Hepatocyte (in vitro differentiated cells): ENCODE measurements at places on chromosomes 1 and 21.

- no peak for DNase-seq
Observed at GRCh38 chr1:62228136-62228882, 33.7 kb downstream of the L1TD1 start.

DNA sequence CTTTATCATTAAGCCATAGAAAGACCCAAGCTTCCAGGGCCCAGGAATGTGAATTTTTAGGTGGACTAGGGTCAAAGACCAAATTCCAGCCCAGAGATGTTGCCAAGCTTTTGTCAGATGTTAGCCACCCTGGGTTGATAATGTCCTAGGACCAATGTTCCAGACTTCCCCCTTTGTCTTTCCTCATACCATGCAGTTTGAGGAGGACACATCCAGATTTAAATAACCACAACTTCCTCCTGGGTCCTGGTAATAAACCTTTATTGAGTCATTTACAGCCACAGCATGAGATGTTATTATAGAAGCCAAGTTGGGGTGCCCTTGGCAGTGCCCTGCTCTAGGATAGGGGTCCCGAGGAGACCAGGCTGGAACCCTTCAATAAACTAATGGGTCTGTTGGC, 5.9 kb downstream of the TNR start:
- DNase-seq, result no peak

- no peak for DNase-seq
Observed at GRCh38 chr21:25425156-25425555, 182.1 kb downstream of the MRPL39 start.

GRCh38 chr1:227949954-227950734, 2.4 kb upstream of the WNT9A start:
- no peak for DNase-seq

DNA sequence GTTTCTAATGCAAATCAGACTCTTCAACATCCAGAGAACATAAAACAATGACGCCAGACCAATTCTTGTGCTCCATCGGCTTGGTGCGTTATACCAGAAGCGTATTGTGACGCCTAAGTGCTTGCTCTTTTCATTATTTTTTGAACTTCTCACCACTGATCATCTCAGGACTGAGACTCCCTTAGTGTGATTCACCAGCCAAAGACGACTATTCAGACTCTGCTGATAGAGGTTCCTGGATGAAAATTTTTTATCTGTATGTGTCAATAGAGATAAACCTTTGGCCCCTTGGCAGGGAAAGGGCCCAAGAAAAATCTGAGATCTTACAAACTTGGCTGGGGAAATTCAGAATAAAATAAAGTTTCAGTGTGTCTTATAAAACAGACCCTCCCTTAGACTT, 856 bp upstream of the GREM2 start:
- DNase-seq, result no peak

DNA sequence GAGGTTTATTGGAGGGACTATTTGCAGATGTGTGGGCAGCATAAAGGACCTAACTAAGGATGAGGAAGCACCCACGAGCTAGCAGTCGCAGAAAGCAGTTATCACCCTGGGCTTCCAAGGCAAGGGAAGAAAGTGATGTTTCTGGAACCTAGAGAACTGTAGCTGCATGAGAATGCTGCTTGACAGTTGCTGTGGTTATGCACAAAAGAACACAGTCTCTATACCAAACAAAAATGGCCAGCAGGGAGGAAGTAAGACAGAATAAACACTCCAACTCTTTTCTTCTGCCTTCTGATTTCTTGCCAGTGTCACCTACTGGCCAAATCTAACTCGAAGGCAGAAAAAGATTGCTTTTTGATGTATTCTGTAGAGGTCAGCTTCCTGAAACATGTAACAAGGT, 190.2 kb downstream of the RASAL2 start:
- DNase-seq, result no peak

GRCh38 chr1:154463512-154463990, 38.5 kb upstream of the TDRD10 start:
- no peak for DNase-seq

DNA sequence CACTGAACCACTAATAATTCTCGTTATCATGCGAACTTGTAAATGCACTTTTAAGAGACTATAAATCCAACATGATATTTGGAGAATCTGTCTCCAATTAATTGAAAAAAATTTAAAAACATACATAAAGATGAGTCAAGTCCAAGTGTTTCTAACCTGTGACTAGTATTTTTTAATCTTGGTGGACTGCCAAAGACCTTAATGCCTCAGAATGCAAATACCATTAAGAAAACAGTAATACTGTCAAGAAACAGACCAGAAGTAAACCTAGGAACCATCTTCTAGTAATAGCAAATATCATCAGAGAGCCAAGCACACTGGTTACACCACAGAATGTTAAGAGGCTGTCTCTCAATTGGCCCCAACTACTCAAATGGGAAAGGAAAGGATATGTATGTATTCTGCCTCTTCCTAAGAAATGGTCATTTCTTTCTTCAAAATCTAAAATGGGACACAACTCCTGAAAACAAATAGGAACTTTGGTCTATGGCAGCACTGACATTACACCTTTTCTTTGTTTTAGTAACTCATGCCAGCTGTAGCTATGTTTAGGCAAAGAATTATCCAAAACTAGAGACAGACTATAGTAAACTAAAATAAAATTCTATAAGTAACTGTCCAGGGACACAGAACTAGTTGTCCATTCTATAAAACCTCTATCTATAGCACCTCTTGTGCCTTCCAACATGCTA, 15.8 kb downstream of the SCYL3 start:
- DNase-seq, result no peak

DNA sequence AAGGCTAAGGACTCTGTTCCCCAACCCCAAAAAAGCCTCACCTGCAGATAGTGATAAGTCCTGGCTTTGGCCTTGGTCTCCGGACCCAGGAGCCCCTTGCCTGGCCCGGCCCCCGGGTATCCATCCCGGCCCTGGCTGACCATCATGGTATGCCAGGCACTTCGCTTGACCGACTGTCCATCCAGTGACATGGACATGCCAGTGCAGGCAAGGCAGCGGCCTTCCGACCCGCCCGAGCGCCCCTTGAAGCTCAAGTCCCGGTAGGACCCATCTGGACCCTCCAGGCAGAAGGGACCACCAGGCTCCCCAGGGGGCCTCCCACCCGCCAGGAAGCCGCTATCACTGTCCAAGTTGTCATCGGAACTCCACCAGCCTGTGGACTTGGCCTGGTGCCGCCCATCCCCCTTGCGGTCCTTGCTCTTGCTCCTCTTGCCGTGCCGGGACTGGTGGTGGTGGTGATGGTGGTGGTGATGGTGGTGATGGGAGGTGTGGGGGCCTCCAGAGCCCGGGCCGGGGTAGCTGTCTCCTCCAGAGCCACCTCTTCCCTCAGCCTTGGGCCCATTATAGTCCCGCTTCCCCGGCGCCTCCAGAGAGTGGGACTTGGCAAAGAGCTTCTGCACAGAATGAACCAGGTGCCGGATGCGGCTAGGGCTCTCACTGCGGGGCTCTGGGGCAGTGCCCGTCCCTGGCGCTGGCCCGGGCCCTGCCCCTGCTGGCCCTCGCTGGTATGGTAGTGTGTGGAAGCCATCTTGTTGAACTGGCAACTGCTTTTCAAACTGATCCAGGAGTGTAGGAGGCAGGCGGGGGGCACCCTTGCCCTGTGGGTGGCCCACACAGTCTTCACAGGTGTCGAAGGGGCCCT, 25.0 kb downstream of the DLGAP3 start:
- DNase-seq, result no peak

DNA sequence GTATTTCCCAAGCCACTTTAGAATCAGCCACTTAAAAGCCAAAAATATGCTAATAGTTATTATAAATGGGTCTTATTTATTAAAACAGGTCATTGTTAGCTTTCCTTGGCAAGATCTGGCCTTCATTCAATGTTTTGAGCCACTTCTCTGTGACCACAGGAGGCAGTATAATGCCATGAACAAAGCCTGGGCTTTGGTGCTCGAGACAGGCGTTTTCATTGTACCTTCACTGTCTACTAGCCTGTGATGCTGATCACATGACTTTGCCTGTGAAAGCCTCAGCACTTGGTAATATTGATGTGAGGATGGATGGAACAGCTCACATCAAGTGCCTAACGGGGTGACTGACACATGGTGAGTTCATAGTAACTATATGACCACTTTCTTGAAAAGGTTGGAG, 217.0 kb downstream of the RWDD3 start:
- DNase-seq, result no peak

DNA sequence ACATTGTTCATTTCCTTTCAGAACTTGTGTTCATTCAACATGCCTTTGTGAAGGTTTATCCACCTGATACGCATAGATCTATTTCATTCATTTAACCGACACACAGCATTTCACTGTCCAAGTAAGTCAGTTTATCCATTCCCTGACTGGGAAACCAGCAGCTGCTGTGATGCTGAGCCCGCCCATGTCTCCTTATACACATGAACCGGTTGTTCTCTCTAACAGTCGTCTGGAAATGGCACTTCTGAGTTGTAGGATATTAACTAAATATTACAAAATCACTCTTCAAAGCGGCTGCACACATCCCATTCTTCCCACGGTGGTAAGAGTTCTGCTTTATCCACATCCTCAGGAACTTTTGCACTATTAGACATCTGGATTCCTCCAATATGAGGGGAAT, 71.1 kb downstream of the NPHP4 start:
- no peak for DNase-seq

DNA sequence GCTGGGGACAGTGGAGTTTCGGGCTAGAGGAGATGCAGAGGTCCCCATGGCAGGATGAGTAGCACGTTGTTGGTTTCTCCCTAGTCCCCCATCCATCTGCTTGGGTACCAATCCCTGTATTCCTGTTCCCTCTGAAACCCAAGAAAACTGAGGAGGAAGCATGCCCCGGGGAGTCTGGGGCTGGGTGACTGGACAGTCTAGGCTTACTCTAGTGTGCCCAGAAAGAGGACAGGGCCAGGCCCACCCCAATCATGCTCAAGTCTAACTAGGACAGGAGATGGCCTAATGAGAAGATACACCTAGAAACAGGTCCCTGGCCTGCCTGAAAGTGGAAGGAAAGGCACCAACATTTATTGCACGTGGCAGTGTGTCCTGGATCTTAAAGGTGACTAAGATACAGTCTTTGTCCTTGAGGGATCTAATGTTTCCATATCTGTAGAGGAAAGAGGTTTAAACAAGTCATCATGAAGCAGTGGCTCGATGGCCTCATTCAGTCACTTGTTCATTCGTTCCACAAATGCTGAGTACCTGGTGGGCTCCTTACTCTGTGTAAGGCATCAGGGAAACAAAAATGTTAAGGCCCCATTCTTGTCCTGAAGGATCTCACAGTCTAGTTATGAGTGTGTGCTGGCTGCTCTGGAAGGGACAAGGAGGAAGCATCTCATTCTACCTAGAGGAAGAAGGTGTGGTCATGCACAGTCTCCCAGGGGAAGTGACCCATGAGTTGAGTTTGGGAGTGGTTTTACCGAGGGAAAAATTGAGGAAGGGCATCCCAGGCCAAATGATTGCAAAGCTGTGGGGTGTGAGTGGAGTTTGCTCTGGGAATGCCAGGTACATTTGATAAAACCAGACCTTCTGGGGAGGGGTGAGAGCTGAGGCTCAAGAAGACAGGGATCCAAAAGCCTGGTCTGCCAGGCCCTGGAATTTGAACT, 10.0 kb downstream of the CDK18 start:
- DNase-seq, result no peak

GRCh38 chr1:231232870-231233734, 7.9 kb upstream of the GNPAT start:
- DNase-seq, result peak; percentile 34

DNA sequence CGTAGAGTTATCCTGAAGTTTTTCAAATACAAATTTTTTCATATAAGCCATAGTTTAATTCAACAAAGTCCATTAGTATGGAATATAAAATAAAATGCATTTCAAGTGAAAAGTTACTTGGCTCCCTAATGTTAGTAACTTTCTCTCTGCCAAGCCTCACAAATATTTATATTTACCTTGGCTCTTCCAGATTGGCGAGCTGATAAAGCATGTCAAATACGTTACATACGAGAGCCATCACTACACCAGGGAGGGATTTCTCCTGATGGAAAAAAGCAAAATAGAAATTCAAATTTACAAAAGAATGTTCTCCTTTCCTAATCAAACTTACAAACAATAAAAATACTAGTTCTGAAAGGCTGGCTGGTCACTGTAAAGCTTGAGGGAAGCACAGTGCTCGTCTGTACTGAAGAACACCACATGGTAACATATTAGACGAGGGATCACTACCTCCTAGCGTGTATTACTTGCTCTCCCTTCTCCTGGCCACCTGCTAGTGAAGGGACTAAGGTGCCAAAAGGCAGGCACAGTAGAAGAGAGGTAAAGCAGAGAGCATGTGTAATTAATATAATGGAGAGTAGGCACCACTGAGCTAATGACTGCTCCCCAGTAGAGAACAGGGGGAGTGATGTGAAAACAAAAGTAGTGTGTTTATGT, 80.9 kb downstream of the USP24 start:
- DNase-seq, result no peak

DNA sequence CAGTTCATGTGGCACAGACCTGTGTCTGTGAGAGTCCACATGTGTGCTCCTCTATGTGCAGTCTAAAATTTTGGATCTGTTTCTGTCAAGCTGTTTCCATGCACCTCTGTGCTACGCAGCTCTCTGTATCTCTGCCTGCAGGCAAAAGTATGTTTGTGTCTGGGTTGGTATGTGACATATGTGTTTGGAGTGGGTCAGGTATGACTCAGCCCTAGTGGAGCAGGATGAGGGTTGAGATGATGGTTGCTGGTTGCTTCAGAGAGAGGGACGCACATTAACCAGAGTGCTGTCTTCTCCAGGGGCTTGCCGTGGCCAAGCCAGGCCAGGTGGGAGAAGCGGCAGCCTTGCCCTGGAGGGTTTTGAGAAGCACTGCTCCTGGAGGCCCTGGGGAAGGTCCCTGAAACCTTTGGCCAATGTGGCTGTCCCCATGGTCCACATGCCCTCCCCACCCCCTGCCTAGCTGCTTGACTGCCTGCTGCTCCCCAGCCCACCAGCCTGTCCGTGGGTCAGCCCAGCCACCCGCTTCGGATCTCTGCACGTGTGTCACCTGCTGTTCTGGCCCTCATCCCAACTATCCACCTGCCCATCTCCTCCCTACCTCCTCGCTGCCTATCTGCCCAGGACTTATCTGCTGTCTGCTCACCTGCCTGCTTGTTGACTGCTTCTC, 4.1 kb upstream of the EVA1B start:
- DNase-seq, result no peak

- DNase-seq, result no peak
Observed at GRCh38 chr1:200428482-200429205, 18.8 kb upstream of the ZNF281 start.

- DNase-seq, result no peak
Observed at GRCh38 chr1:198352975-198353695, 187.3 kb downstream of the ATP6V1G3 start.

GRCh38 chr1:220046052-220046930, at the start of gene EPRS1:
TSS of gene EPRS1 (minus strand) at chr1:220046505. CDS start at chr1:220046388, 117 bp downstream.
- DNase-seq, result peak; percentile 96

GRCh38 chr1:23657659-23658275, 33.8 kb upstream of the RPL11 start:
- peak; percentile 65 for DNase-seq
